Stimulated activated CD4-positive, alpha-beta T cell treated with anti-CD3 and anti-CD28 coated beads, TNF-alpha, amount 100 ng/mL, for 1 hour (primary cell): ENCODE measurements at places on chromosomes 2 and 18.

- DNase-seq, result no peak
These were observed 40.1 kb downstream of the ODC1 start for GRCh38 chr2:10407841-10408648.

- no peak for DNase-seq
These were observed 38.9 kb downstream of the SYT4 start for GRCh38 chr18:43238429-43238828.

- no peak for DNase-seq
These were observed 427.5 kb upstream of the KLHL29 start for GRCh38 chr2:22957446-22957845.

- no peak for DNase-seq
These were observed 60.3 kb downstream of the RPIA start for GRCh38 chr2:88751768-88752167.

- no peak for DNase-seq
These were observed 214.8 kb upstream of the RAB6C start for GRCh38 chr2:129764376-129765325.

DNA sequence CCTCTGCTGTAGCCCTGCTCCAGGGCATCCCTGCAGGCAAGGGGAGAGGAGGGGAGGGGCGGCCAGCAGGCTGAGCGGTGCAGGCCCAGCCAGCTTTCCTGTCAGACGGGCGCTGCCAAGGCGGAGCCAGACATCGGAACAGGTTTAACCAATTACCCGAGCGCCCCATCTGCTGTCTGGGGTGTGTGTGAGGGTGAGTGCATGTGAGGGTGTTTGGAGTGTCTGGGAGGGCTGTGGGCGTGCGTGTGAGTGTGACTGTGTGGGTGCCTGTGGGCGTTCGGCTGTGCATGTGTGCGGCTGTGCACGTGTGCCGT, 20.0 kb downstream of the EMX1 start:
- no peak for DNase-seq

GRCh38 chr2:189659734-189660133, 1.5 kb upstream of the ASNSD1 start:
- no peak for DNase-seq

DNA sequence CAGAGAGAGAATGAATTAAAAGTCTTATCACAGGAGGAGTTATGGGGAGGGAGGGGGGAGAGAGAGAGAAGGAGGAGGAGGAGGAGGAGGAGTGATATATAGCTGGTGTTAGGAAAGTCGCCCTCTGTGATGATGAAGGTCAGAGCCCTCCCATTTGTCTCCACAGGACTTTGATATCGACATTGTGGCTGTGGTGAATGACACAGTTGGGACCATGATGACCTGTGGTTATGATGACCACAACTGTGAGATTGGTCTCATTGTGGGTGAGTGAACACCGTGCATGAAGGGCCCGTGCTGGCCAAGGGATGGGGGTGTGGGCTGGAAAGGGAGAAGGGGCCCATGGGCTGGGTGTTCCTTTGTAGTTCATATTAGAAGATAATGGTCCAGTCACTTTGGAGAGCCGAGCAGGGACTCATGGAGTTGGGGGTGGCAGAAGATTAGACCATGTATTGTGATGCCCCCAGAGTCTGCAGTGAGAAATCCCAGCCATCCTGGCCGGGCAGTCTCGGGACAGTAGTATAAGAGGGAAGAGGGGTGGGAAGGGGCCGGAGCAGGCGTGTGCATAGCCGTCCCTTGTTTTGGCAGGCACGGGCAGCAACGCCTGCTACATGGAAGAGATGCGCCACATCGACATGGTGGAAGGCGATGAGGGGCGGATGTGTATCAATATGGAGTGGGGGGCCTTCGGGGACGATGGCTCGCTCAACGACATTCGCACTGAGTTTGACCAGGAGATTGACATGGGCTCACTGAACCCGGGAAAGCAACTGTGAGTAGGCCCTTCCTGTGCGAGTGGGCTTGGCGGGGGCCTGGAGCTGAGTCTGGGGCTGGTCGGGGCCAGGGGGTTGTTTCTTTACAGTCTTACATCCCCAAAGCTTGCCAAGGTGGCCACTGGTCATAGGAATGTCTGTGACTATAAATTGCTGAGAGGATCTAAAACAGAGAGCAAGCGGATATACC, 40.0 kb downstream of the HK2 start:
- no peak for DNase-seq

DNA sequence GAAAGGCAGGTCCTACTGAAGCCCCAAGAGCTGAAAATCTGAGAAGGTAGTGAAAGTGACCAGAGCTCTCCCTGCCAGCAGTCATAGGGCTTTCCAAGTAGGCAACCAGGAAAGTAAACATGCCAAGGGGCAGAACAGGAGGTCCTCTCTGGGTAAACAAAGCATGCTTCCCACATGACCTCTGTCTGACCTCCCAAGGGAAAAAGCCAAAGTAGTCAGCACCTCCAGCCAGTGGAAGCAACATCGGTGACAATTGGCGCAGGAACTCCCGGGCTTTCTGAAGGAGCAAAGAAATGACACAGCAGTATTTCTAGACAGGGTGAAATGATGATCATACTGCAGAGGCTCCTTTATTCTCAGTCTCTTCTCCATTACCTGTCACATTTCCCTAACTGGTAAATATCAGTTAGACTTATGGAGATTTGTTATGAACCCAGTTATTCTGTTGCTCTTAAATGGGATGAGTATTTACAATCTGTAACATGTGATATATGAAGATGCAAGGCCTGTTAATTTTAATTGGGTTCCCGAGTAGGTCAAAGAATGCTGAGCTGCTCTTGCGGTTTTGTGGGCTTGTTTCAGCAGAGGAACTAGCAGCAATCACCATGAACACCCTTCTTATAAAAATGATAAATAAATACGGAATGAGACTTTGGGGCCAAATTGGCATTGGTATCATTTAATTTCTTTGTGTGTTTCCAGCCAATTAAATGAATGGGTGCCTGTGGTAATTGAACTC, 321.0 kb downstream of the RND3 start:
- no peak for DNase-seq

GRCh38 chr2:98347298-98348065, 1.2 kb downstream of the CNGA3 start:
- DNase-seq, result no peak

DNA sequence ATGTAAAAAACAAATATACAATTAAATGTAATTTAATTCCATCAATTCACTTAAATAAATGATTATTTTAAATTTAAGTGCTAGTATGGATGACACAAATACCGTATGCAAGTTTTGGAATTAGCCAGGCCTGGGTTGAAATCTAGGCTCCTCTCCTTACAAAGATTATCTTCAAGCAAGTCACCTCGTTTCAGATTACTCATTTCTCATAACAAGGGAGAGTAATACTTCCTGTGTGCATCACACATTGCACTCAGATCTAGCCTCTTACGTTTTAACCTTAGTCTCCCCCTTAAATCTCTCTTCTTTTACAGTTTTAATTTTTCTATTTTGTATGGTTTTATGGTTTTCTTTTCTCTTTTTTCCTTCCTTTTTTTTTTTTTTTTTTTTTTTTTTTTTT, 1475.9 kb upstream of the NXPH2 start:
- no peak for DNase-seq

DNA sequence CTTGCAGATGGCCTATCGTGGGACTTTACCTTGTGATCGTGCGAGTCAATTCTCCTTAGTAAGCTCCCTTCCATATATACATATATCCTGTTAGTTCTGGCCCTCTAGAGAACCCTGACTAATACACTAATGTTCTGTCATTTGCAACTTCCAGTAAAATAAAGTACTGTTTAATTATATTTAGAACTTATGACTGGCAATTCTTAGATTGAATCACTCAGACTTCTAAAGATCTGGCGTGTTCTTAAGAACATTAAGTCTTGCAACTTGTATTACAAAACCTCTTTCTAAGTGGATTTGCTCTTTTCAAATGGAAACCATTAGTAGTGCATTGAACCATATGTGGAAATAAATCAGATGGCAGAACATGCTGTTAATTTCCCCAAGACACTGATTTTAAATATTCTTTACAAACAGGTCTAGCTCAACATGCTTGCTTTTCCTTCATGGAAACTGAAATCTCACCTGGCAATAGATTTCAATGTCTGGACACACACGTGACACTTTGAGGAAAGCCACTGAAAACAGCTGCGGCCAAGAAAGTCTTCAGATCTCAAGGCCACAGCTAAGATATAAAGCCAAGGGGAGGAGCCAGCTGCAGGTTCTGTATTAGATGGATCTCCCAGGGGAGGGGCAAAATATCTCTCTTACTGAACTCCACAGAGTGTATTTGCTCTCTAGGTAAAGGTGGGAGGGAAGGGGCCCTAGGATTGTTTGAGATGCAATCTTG, 50.6 kb downstream of the PMAIP1 start:
- DNase-seq, result no peak

DNA sequence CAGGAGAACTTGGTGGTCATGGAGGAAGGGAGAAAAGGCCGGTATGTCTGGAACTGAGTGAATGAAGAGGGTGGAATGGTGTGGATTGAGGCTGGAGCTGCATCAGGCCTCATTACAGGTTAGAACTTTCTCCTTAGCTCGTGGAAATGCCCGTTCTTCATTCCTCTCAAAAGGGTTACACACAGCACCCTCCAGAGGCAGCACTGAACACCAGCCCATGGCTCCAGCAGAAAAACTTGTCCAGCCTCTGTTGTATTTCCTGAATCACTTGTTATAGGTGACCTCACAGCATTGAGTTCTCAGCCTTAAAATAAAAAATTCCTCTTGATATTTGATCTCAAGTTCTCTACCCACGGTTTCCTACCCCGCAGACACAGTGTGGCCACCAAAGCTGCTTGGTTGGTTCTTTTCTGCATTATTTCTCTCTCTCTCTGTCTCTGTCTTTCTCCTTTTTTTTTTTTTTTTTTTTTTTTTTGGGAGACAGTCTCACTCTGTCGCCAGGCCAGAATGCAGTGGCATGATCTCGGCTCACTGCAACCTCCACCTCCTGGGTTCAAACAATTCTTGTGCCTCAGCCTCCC, 89.6 kb downstream of the ITGB1BP1 start:
- no peak for DNase-seq

- DNase-seq, result no peak
These were observed 102.1 kb downstream of the PRPF40A start for GRCh38 chr2:152615177-152615576.
